ENCODE measurements at places on chromosomes 6 and 20.

- no peak for DNase-seq
Observed at GRCh38 chr6:35170891-35171290, 29.8 kb upstream of the TCP11 start.

DNA sequence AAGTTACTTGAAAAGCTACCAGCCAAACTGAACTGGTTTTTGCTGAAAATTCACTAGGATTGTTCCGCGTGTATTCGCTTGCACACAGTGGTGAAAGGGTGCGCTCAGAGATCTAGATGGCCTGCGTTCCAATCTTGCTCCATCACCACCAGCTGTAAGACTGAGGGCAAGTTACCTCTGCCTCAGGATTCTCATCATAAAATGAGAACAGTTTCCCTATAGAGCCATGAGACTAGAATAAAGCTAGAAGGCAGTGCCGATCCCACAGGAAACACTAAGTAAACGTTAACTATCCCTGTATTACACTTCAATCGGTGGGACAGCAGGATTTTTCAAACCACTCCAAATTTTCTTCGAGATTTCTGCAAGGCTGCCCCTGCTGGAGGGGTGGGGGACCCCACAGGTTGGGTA is 838 bp downstream of the AHCY start:
- DNase-seq = no peak

DNA sequence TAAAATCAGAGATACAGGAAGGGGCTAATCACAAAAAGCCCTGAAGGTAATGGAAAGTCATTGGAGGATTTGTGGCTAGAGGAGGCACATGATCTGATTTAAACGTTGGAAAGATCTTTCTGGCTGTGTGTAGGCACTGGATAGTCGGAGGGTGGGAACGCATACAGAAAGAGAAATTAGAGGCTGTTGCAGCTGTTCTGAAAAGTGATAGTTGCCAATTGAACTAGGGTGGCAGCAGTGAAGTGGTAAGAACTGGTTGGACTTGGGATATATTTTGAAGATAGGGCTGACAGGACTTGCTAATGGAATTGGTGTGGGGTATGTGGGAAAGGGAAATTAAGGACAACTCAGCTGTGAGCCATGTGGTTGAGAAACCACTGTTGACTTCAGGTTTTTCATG is 223.6 kb downstream of the OGFRL1 start:
- DNase-seq = no peak

DNA sequence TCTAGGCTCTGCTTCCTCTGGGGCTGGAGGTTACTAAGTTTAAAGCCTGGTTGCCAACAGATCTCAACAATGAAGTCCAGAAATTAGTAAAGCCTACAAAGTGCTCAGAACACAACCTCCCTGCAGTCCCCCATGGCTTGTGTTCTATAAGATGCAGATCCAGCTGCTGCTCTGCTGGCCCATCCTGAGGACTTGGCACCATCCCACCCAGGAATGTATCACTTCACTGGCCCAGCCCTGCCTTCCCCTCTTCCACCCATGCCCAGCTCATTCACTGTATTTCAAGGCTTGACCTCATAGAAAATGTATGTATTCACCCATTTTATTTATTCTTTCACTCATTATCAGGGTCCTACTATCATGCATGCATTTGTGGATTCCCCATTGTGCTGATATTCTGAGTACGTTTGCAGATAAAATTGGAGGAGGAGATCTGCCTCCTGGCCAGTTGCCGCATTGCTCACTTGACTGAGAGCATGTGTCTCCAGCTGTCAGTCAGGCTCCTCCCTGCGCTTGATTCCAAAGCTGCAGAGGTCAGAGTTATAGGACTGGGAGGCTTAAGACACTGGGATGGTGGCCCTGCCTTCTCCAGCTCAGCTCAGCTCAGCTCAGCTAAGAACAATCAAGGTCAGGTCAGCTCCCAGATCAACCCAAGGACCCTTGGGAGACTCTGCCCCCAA is 104.8 kb downstream of the MAFB start:
- no peak for DNase-seq

GRCh38 chr20:59643615-59644061 is 39.3 kb downstream of the PHACTR3 start:
- DNase-seq = no peak

DNA sequence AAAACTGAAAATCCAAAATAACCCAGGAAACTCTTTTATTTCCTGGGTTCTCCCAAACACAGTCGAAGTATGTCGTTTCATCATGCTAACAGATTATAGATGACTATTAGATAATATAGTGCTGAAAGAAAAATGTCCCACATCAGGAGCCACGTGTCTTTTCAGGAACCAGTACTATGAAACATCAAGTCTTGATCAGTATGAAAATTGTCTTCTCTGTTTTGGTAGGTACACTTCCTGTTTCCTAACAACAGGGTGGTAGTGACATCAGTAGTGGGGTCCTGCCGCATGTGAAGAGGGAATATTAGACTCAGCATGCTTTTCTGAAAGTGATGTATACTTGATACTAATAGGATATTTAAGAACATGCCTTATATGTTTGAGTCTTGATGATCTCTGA is 136.7 kb downstream of the HIVEP1 start:
- no peak for DNase-seq
